Kasumi-1 (cell line): ENCODE measurements at places on chromosomes 7 and 10.

DNA sequence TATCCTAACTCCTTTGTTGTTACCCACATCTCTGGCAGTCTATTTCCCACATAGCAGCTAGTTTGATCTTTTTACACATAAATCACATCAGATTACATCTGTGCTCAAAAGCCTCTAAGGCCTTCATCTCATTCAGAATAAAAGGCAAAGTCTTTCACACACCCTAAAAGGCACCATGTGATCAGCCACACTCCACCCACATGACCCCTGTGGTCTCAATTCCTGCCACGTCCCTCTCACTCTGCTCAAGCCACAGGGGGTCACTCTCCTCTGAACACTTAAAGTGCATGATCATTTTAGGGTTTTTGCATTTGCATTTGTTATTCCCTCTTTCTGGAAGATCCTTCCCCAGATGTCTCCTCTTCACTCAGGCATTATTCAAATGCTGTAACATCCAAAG lies 30.8 kb downstream of the ELAPOR2 start:
- DNase-seq: no peak

GRCh38 chr7:2202361-2202761 lies 30.4 kb downstream of the MAD1L1 start:
- DNase-seq: no peak

GRCh38 chr10:34255035-34255434 lies 560.1 kb downstream of the PARD3 start:
- DNase-seq: no peak

DNA sequence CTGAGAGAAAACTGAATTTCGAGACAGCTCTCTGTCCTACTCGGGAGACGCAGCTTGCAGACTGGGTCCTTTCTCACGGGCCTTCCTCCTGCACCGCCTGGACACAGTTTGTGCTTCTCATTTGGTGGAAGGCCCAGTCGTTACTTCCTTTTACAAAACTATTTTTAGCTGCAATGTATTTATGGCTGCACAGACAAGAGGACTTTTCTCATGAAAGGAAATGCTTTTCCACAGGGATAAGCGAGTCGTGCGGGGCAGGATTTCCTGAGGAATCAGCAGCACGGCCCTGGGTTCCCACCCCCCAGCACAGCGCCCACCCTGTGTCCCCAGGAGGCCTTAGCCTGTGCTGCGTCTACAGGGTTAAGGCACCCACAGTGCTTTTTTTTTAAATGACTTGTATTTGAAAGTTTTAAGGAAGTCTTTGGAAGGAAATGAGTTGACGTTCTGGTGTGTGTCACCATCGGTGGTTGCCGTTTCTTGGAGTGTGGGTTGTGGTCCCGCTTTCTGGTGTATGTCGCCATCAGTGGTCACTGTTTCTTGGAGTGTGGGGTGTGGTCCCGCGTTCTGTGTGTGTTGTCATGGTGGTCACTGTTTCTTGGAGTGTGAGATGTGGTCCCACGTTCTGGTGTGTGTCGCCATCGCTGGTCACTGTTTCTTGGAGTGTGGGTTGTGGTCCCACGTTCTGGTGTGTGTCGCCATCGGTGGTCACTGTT lies 50.9 kb downstream of the INPP5A start:
- peak; percentile 93 for DNase-seq

GRCh38 chr7:19482628-19483027 lies 226.2 kb downstream of the POLR1F start:
- no peak for DNase-seq

DNA sequence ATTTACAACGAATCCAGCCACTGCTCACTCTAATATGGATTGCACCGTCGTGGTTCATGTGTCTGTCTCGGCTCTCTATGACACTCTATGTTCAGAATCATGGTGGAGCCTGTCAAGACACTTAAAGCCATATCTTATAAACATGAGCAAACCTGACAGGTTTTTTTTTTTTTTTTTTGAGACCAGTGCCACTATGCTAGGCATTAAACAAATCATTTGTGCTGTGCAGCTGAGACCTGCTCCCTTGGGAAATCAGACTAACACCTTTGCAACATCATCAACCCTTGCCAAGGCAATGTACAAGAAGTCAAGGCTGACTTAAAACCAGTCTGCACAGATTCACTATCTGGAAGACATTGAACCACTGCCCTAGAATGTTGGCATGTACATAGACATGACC lies 181.2 kb upstream of the ANK3 start:
- no peak for DNase-seq

GRCh38 chr10:125578658-125579315 lies 104.2 kb downstream of the TEX36 start:
- no peak for DNase-seq

DNA sequence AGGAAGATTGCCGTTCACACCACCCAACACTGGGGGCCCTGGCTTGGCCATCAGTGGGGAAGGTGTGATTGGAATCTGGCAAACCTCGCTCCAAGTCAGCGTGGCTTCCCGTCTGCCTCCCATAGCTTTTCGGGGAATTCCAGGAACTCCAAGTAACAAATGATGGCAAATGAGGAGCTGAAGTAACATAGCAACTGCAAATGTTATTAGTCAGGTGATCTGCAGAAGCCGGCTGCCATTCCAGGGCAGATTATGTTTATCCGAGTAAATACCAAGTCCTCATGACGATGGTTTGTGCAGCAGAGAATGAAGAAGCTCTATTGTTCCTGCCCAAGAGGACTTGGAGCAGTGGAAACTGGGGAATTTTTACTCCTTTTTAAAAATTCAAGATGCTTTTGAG lies 270.5 kb upstream of the PODXL start:
- no peak for DNase-seq

GRCh38 chr7:79464051-79464450 lies 10.6 kb upstream of the MAGI2 start:
- no peak for DNase-seq

- DNase-seq: peak; percentile 7
Observed at GRCh38 chr7:76231583-76231982, 29.9 kb downstream of the SRRM3 start.

DNA sequence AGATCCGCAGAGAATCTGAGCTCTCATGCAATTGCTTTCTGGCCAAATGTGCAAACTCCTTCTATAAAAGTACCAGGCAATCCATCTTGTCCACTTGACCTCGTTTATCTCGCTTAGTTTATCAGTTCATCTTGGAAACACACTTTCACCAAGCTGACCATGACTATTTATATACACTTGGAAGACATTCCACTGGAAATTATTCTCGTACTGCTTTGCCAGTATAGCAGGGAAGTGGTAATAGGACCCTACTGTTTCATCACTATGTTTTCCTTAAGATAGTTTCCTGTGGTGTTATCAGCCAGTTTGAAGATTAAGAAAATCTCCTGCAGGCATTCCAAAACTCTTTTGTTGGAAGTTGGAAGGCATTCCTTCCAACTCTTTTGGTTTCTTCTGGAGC lies 115.3 kb upstream of the FAM171A1 start:
- DNase-seq: no peak

- no peak for DNase-seq
Observed at GRCh38 chr7:43568529-43568928, 14.4 kb upstream of the STK17A start.

- no peak for DNase-seq
Observed at GRCh38 chr10:7857262-7857661, 39.0 kb downstream of the TAF3 start.

DNA sequence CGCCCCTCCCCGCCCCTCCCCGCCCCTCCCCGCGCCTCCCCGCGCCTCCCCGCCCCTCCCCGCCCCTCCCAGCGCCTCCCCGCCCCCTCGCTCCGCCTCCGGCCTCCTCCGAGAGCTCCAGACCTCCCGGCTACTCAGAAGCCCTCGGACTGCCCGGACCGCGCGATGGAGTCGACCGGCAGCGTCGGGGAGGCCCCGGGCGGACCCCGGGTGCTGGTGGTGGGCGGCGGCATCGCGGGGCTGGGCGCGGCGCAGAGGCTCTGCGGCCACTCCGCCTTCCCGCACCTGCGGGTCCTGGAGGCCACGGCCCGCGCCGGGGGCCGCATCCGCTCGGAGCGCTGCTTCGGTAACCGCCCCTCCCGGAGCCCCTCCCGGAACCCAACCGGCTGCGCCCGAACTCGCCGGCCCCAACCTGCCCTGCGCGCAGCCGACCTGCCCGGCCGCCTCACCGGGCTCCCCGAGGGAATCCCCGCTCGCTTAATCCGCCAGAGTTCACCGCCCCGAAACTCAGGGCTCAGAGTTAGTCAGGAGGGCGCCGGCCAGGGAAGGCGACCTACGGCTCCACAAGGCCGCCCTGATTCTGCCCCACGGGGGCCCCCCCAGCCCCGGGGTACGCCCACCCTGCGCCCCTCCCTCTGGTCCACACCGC lies at the start of gene PAOX:
Gene PAOX, plus strand, starts transcription at position 111 of the 649 bp plus-strand sequence. Its CDS starts 55 bp downstream, at position 166.
- DNase-seq: no peak

- DNase-seq: peak; percentile 53
Observed at GRCh38 chr10:104824380-104825006, 183.4 kb downstream of the SORCS3 start.

GRCh38 chr7:106182904-106183303 lies 70.8 kb upstream of the SYPL1 start:
- DNase-seq: no peak

DNA sequence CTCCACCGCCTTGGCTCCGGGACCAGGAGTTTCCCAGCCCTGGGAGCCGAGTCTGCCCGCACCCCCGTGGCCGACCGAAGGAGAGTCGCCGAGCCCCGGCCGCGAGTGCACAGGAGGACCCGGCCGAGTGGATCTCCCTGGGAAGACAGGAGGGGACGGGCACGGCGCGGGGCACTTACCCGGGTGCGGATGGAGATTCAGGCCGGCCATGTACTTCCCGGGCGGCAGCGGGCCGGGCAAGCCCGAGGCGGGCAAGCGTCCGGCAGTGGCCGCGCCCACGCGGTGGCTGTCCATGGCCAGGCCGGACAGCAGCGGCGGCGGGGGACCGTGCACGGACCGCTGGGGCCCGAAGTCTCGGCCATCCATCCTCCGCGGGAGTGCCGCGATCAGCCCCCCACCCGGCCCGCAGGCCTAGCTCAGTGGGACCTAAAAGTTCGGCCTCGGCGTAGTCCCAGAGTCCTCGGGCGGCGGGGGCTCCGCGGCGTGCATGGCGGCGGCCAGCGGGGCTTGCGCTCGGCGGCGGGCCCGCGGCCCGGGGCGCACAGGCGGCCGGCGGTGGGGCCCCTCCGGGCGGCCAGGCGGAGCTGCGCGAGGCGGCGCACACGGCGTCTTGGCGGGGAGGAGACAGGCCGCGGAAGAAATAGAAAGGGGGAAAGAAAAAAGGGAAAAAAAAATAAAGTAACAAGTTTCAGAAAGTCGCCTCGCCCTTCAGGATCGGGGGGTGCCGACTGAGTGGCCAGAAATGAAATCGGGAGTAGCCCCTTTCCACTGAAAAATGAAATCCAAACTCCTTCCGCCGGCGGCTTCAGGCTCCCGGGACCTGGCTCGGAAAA lies 2.5 kb downstream of the TNRC18 start:
- no peak for DNase-seq

- DNase-seq: no peak
Observed at GRCh38 chr10:18159557-18159956, 19.3 kb downstream of the CACNB2 start.

- no peak for DNase-seq
Observed at GRCh38 chr10:59991117-59991516, 84.8 kb upstream of the CCDC6 start.

DNA sequence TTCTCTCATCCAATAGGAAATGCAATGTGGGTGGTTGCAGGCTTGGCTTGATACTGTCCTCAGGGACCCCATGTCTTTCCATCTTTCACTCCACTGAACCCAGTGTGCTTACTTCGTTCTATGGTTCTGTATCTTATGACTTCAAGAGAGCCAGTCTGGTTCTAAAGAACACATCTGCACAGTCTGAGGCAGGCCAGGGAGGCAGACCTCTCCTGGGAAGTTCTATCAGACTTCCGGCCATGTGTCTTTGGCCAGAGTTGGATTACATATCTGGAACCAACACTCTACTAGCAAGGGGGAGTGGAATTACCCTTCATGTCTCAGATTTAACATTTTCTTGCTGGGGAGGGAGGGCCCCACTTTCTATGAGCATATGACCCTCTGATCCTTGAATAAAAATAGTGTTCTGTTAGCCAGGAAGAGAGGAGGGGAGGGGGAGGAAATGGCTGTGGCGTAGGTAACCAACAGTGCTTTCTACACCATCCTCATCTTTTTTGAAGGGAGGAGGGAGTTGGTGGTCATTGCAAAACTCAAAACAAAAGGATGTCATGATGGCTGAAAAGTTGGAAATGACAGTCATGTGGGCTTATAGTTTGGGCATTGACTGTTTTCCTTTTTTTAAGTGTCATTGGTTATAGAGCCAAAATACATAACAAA lies 370.2 kb downstream of the GATA3 start:
- DNase-seq: no peak

DNA sequence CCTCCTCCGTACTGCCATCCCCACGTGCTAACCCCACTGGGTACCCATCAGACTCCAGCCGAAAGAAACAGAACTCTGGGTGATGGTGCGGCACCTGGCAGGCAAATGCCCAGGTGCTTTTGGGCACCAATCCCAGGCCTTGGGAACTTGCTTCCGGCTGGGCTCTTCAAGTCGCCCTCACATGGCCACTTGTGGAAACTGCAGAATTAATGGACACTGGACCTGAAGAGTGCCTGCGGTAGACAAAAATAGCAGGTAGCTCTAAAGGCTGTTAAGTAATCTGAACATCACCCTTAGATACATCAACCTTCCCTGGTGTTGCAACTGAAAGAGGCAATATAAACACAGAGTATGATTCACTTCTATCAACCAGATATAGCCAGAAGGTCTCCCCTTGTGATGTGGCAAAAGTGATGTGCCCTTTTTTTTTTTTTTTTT lies 644.4 kb downstream of the GRM8 start:
- DNase-seq: peak; percentile 5

- DNase-seq: no peak
Observed at GRCh38 chr10:100334762-100335161, 4.7 kb upstream of the PKD2L1 start.

GRCh38 chr7:133888061-133888930 lies 238.8 kb upstream of the LRGUK start:
- DNase-seq: no peak

- DNase-seq: no peak
Observed at GRCh38 chr7:55120501-55121198, 101.8 kb downstream of the EGFR start.

- no peak for DNase-seq
Observed at GRCh38 chr7:115122388-115122787, 200.5 kb downstream of the MDFIC start.
